ENCODE measurements at places on chromosomes 3 and 15.

DNA sequence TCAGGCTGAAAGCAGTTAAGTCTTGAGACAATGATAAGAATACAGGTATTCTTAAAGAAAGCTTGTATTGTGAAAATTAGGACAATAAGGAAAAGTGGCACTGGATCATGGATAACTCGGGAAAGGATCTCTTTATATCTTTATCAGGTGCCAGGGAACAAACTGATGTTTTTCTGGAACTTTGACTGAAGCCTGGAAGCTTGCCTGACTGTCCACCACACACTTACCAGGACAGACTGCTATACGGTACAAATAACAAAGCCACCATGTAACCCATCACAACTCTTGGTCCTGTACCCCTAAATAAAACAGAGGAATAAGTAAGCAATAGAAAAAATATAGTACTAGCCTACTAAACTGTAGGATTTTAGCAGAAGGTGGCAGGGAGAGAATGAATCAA, 623.0 kb downstream of the OTOL1 start:
- no peak for DNase-seq

DNA sequence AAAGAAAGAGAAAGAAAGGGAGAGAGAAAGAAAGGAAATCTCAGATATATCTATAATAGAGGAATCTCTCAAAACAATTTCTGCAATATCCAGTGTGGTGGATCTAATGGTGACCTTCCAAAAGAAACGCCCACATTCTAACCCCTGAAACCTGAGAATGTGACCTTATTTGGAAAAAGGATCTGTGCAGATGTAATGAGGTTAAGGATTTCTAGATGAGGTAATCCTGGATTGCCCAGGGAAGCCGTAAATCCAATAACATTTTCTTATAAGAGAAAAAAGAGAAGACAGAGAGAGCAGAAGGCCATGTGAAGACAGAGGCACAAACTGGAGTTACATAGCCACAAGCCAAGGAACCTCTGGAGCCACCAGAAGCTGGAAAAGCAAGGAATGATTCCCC, 307.6 kb downstream of the ZBTB20 start:
- no peak for DNase-seq

GRCh38 chr15:29324746-29325145, 55.1 kb upstream of the NSMCE3 start:
- no peak for DNase-seq

DNA sequence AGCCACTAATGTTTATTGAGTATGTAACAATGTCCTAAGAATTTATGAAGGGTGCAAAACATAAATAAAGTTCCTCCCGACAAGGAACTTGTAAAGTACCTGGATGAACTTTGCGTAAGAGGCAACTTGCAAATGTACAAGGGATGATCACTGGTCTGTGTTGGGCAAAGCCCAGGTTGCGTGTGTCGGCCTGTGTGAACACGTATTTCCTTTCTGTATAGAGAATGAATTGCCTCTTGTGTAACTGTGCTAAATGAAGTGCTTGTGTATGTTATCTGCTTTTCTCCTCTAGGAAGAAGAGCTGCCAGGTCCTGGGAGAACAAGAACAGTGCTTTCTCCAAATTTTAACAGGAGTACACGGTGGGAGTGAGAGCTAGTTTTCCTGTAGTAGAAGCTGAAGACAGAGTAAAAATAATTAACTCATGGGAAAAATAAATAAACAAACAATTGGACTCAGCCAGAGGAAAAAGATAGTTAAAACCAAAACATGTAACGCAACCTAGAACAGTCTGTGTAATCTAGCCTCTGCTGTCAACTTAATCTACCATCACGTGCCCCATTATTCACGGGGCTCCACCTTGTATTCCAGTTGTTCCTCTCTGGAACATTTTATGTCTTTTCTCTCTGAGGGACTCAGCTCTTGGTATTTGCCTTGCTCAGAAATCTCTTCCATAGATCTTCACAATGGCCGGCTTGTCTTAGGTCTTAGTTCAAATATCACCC, 83.7 kb upstream of the RASGRP1 start:
- no peak for DNase-seq

- DNase-seq, result no peak
Observed at GRCh38 chr3:107514453-107514852, 8.3 kb upstream of the BBX start.

DNA sequence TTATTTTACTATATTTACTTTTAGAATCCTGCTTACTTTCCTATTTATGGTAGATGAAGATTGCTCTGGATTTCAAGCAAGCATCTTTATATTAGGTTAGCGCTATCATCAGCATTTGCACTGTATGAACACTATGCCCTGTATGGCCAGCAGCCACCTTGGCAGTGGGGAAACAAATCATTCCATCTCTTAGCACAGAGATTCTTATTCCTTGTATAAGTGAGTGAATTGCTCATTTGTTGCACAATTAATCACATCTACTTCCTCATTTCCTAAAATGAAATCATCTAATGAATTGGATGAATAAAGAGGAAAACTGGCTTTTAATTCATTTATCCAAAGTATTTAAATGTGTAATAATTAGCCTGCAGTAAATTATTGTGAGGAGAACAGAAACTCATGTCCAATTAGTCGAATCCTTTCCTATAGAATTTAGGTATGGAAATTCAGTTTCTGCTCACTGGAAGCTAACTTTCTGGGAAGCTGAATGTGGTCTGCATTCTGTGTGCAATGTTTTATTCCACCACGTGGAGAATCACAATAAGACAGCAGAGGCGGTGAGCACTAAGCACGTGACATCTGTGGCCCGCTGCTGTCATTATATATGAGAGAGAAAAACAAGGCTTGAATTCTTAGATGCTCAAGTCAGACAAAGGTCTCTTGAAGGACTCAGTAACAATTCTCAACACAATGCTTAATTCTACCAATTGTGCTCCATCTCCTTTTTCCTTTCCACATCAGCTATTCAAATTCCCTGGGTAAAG, 93.4 kb downstream of the PEX5L start:
- DNase-seq, result no peak

DNA sequence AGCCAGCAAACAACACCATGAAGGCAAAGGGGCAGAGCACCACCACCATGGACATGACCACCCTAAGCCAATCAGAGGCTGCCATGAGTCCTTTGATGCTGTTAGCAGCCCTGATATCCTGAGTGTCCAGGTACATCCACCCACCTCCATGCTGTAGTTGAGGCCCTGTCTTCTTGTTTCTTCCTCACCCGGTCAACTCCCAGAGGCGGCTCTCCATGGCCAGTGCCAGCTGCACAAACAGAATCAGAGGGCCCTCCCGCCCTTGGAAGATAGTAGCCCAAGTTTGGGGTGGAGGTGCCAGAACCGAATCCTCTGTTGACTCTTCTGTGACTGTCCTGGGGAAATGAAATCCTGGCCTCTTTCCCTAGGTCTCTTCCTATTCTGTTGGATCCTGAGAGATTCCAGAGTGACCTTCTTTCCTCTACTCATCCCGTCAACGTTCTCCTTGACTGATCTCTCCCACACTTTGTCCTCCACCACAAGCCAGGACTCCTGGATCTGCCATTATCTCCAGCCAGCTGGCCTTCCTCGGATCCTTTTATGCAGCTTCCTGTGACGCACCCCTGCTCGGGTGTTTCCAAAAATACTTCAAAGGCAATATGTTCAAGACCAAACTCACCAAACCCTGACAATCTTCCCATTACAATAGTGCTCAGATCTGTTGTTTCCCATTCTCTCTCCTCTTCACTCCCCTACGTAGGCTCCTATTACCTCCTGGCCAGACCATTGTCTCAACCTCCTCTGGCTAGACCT, 45.4 kb upstream of the DLG1 start:
- no peak for DNase-seq

- peak; percentile 29 for DNase-seq
Observed at GRCh38 chr15:57861034-57861638, 154.6 kb downstream of the POLR2M start.

DNA sequence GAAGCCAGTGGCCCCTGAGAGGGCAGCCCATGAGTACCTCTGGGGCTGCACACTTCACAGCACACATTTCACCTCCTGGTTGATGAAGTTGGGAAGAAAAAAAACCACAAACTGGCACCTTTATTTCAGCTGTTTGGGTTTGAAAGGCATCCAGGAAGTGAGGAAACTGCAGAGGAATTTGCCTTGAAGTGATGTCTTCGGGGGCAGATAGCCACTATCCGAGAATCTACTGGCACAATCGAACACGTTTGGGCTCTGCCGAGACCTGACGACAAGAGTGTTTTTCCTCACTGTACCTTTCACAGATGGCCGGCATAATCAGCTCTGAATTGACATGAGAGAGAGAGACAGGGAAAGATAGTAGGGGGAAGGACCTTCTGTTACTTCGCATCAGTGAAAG, 59.7 kb downstream of the LRIG1 start:
- DNase-seq, result no peak

- DNase-seq, result no peak
Observed at GRCh38 chr3:120471643-120472042, 20.9 kb upstream of the FSTL1 start.

GRCh38 chr15:50633653-50634052, 52.9 kb downstream of the TRPM7 start:
- DNase-seq, result no peak

- DNase-seq, result peak; percentile 62
Observed at GRCh38 chr15:66151809-66152208, 101.7 kb downstream of the MEGF11 start.

DNA sequence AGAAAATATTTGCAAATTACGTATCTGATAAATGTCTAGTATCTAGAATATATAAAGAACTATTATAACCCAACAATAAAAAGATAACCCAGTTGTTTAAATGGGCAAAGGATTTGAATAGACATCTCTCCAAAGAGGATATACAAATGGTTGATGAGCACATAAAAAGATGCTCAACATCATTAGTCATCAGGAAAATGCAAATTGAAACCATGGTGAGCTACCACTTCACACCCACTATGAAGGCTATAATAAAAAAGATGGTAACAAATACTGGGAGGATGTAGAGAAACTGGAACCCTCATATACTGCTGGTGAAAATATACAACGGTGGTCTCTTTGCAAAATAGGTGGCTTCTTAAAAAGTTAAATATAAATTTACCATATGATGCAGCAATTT, 28.0 kb downstream of the RAD51 start:
- DNase-seq, result no peak

- no peak for DNase-seq
Observed at GRCh38 chr3:29137601-29138000, 143.3 kb upstream of the RBMS3 start.

DNA sequence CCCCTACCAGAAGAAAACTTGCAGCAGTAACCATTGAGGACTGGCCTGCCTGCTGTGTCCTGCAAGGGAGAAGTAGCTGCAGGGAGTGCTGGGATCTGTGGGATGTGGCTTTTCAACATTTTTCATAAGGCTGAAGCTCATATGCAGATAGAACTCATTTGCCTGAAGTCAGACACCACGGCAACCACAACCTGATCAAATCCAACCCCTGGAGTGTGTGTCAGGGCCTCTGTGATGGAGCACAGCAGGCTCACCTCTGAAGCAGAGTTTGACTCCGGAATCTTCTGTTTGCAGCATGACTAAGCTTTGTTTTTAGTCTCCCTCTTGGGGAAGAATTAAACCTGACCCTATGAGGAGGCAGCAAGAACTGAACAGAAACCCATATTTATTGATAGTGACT, 508.7 kb downstream of the AGBL1 start:
- no peak for DNase-seq

GRCh38 chr15:89802986-89803824, 11.4 kb downstream of the ANPEP start:
- no peak for DNase-seq

GRCh38 chr15:98609144-98609852, 39.0 kb upstream of the IGF1R start:
- no peak for DNase-seq

GRCh38 chr15:67731112-67731721, 94.1 kb upstream of the SKOR1 start:
- no peak for DNase-seq

DNA sequence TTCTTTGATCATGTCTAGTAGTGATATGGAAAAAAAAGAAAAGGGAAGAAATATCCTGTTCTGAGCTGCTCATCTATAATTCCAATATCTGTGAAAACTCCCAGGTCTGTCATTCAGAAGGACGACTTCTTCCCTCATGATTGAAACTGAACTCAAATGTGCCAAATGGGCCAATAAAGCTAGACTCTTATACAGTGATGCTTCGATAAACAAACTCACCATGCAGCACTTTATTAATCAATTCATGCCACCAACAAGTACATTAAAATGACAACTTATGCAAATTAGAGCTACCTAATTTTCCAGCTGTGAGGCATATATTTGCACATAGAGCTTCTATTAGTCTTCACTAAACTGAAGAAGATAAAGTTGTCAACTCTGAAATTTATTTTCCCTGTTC, 15.6 kb upstream of the MYH15 start:
- no peak for DNase-seq

DNA sequence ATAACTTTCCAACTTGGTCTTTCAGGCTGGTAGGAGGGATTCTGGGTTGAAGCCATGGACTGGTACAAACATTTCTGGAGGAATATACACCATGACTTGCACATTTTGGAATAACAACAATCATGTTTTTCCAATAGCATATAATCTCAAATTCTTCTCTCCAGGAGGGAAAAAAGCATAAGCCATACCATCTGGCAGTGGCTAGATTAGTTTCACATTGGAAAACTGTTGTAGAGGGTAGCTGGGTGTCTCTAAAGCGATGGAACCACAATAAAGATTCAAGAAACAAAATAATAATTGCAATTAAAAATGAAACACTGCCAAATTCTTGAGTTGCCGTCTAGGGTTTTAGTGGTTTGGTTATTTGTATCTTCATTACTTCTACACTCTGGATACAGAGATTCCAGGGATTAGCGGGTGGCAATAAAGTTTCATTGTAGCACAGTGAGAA, 278.5 kb upstream of the RASGRP1 start:
- no peak for DNase-seq

DNA sequence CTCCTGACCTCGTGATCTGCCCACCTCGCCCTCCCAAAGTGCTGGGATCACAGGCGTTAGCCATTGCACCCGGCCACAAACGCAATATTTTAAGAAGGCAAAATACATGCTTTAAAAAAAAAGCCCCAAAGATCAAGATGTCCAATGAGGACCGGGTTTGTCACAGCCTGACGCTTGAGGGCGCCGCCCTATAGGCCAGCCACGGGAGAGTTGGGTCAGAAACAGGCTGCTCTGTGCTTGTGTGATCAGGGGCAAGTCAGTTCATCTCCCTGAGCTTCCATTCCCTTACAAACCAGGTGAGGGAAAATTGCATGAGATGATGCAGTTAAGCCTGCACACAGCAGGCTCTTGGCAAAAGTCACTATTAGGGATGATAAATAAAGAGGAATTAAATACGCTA, 23.9 kb downstream of the FAM174B start:
- no peak for DNase-seq

- DNase-seq, result no peak
Observed at GRCh38 chr3:101223016-101223415, 97.4 kb downstream of the IMPG2 start.

- no peak for DNase-seq
Observed at GRCh38 chr3:13148561-13149329, 75.5 kb upstream of the IQSEC1 start.
